ENCODE measurements at places on chromosomes 12 and 14.

- DNase-seq: no peak
These were observed 23.0 kb upstream of the TC2N start for GRCh38 chr14:91890291-91890749.

DNA sequence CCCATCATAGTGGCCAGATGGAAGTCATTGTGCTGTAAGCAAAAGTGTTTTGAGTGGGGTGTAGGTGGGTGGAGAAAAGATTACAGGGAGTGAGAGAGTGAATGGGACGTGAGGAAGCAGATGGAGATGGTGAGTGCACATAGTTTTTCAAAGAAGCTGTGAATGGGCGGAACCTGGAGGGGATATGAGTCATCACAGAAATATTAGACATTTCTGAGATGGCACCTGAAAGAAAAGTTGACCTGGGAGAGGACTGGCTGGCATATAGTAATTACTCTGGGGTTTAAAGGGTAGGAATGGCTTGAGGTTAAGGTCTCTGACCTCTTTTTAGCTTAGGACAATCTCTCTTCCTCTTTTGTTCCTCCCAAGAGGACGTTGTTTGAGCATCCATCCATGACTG lies 50.5 kb downstream of the ANO4 start:
- DNase-seq: no peak

GRCh38 chr14:93525696-93526451 lies 95.1 kb downstream of the UNC79 start:
- no peak for DNase-seq

DNA sequence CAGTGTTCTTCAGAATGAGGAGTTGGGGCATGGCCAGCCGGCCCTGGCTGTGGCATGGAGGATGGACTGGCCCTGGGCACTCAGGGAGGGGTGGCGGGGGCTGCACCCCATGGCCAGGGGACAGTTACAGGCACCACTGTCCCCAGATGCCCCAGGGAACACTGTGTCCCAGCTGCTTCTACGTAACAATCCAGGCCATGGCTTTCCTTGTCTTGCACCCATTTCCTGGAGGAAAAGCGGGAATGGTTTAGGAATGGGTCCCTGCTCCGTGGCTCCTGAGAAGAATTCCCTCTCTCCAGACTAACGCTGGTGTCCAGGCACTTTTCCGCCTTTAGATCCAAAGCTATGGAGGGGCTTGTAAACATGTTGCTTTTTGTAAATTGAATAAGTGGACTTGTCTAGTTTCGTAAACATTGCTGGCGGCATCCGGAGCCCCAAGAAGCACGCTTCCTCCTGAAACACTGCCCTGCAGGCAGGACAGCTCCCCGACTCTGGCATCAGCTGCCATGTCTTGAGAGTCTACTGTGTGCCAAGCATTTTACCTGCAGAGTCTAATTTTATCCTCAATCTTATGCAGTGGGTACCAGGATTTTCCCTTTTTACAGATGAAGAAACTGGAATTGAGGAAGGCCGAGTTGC lies 238.3 kb downstream of the SLC41A2 start:
- no peak for DNase-seq

- peak; percentile 23 for DNase-seq
These were observed 96.1 kb downstream of the PLXNC1 start for GRCh38 chr12:94244165-94245133.

DNA sequence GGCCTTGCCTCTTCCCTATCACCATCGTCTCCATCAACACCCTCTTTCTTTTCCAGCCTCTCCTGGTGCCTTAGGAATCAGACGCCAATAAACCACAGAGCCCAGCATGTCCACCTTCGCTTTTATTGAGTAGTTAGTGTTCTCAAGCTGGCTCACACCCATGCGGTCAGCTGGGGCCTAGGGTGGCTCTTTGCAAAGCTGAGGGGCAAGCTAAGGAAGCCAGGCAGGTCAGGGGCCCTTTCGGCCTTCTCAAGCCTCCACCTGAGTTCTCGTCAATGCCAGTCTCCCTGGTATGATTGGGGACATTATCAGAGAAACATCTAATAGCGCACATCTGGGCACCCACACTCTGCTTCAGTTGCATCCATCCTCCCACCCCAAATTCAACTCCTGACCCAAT lies 737 bp upstream of the TEX52 start:
- DNase-seq: no peak

DNA sequence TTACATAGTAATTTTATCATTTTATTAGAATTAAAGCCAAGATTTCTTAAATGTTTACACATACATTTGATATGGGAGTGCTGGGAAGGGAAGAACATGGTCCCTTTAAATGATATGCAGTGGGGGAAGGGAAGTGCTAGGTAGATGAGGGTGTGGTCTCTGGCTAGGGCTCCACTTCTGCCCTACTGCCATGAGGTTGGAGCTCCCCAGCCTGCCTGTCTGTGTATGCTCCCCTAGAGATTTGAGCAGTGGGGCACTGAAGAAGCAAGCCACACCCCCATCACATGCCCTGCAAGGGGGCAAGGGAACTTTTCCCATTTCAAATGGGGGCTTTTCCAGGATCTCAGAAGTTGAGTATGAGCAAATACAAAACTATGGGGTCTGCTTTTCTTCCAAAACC lies 25.5 kb downstream of the CLECL1 start:
- DNase-seq: no peak

- no peak for DNase-seq
These were observed 90.0 kb downstream of the RNF34 start for GRCh38 chr12:121489874-121490273.

DNA sequence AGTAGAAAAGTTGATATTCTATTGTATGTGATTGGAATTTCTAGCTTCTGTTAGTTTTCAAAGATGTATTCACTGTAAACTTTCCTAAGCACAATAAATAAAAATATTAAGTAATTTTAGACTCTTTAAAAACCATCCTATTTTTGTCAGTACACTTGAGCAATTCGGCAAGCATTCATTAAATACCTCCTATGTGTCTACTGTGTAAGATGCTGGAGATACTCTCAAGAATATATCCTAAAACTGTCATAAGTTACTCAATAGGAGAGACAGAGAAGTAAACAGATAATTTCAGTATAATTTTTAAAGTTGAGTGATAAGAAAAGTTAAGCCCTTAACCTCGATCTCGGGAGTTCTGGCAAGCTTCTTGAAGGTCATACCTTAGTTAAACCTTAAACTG lies 46.1 kb downstream of the FANCM start:
- DNase-seq: no peak

DNA sequence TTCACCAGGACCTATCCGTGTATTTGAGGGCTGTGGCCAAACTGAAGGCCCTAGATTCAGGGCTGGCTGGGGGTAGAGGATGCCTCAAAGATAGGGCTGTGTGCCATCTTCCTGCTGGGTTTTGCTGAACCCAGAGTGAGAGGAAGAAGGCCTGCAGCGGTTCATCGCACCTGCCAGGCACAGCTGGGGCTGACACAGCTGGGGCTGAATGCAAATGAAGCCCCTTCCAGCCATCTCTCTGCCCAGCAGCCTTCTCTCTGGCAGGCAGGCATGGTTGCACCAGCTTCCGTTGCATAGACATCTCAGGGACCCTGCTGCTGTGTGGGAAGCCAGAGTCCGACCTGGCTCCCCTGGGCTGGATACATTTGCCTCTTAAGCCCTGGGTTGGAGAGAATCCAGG lies 152.4 kb downstream of the TSPAN9 start:
- DNase-seq: no peak

DNA sequence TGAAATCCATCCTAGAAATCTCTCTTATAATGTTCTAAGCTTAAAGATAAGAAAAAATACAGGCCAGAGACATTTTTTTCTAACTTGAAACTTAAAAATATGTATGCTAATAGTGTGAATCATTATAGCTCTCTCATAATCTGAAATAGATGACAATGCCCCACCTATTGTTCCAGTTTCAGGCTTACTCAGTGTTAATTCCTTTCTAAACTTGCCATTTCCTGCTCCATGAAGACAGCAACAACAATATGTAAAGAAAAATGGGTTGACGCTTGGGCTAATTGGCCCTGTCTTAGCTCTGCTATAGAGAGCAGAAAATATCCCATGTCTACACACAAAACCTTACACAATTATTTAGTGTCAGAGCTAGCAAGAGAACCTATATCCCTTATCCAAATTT lies 37.1 kb downstream of the LMO3 start:
- peak; percentile 7 for DNase-seq

- peak; percentile 64 for DNase-seq
These were observed 25.0 kb downstream of the SH2B3 start for GRCh38 chr12:111430433-111431353.

DNA sequence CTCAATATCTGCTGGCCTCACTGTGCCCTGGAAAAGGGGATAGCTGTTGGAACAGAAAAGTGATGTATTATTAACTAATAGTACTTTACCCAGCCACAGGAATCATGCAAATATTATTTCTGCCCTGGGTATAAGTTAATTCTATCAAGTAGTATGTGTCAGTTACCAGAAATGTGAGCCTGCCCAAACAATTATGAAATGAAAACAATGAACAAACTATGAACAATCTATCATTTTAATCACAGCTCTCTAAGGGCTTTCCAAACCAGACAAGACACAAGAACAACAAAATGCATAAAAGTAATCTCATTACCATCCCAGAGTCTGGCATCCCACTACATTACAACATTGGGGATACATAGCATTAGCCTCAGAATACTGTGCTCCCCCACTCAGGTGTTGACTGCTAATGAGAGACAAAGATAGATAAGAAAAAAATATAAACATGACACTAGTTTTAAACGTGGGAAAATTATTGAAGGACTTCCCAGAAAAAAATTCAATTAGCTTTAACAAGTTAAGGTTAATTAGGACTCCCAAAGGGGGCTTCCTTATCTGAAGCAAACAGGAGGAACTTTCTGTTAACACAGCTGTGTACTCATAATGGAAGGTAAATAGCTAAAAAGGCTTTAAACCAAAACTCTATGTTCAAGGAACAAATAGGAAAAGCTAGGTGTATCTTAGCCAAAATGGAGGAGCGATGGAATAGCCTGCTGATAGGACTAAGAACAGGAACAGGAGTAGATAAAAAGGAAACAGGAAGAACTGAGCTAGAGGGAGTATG lies 3.3 kb downstream of the DCAF5 start:
- no peak for DNase-seq

GRCh38 chr12:91367234-91367849 lies 184.7 kb upstream of the DCN start:
- peak; percentile 2 for DNase-seq

GRCh38 chr12:11565752-11566151 lies 83.7 kb upstream of the ETV6 start:
- DNase-seq: no peak

DNA sequence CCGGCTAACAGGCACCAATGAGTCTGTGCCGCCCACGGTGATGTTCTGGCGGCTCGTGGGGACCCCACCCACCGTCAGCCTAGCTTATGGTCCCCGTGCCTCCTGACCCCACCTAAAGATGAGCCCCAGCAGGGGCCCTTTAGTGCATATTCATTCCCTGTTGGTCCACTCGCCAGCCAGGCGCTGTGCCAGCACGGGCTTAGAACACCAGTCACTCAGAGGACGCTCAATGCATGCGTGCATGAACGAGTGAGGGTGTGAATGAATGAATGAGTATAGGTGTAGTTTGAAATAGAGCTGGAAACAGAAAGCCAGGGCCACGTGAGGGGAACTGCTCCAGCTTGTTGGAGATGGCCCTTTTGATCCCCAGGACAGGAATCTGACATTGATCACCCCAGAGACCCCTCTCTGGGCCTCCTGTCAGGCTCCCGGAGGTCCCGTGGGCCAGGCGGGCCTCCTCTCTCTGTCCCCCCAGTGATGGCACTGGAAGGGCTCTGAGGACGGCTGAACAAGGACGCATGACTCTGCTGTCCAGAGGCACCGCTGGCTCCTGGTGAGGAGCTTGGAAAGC lies 193.9 kb upstream of the C14orf180 start:
- DNase-seq: no peak

- DNase-seq: no peak
These were observed 67.1 kb downstream of the DERA start for GRCh38 chr12:15977999-15978951.

DNA sequence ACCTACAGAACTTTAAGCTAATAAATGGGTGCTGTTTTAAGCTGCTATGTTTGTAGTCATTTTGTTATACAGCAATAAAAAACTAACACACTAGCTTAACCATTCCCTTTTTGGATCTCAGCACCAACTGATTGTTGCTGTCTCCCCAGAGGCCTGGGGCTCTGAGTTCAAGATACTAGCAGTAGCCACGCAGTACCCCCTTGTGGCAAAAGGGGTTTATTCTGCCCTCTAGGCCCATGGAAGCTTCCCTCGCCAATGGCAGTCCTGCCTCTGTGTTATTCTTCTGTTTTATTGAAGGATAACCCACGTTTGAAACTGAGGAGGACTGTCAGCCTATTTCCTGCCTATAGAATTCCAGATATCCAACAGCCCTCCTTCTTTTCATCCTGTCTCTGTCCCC lies 455.3 kb upstream of the ATP2B1 start:
- DNase-seq: no peak

DNA sequence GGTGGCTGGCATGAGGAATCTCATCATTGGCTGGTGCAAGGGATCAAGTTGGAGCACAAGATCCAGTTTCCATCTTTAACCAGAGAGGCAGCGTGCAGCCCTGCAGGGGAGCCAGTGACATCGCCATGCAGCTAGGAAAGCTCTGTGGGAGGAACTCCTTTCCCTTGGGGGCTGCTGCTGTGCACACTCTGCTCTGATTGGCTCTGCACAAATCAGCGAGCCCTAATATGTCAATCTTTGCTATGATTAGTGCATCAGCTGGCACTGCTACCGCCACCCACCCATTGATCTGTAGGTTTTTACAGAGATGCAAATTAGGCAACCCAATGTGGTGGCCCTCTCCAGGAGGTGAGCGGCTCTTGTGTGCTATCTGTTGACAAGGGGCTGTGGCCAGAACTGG lies 262.6 kb downstream of the PCNX1 start:
- DNase-seq: no peak

DNA sequence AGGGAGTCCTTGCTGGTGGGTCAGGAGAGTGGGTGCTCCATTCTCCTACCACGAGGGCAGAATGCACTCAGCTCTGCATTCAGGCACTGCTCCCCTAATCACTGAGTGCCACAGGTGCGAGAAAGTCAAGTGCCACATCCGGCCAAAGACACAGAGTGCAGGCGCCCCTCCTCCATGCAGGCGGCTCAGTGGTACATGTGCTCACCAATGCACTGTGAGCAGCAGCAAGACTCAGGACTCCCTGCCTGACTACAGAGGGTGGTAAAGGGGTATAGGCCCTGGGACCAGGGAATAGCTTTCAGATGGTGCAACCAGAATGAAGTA lies 32.9 kb downstream of the ZFYVE21 start:
- DNase-seq: no peak

DNA sequence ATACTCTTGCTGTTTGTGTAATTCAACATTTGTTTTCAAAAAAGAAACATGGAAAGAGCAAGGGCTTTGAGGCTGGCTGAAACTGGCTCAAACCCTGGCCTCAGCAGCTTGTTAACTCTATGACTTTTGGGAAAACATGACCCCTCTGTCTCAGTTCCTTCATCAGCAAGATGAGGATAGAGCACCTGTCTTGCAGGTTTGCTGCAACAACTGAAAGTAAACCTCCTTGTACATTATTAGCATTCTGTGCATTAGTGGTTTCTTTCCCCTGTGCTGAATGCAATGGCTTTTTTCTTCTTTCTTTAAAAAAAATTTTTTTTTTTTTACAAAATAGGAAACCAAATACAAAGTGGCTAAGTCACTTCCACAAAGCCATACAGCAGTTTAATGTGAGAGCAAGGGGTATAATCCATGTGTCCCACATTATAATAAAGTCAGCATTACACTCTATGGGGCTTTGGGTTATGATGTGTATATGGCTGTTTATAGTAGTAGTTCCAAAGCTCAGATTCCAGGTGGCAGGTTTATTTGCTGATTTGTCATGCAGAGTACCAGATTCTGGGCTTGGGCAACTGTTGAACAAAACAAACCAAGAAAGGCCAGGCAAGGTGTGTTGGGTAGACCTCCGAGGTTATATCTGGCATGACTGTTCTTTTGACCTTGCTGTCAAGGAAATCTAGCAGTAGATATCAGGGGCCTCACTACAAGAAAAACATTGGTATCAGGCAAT lies 194.5 kb upstream of the CNOT2 start:
- no peak for DNase-seq
